NCI-H510A treated with DMSO at 0.1 percent for 48 hours (cell line): ENCODE measurements at places on chromosomes 5 and 9.

GRCh38 chr9:123048748-123049147, 15.3 kb downstream of the GPR21 start:
- DNase-seq, result no peak

- peak; percentile 14 for DNase-seq
Measured at GRCh38 chr5:150497274-150497988, 10.5 kb upstream of the NDST1 start.

DNA sequence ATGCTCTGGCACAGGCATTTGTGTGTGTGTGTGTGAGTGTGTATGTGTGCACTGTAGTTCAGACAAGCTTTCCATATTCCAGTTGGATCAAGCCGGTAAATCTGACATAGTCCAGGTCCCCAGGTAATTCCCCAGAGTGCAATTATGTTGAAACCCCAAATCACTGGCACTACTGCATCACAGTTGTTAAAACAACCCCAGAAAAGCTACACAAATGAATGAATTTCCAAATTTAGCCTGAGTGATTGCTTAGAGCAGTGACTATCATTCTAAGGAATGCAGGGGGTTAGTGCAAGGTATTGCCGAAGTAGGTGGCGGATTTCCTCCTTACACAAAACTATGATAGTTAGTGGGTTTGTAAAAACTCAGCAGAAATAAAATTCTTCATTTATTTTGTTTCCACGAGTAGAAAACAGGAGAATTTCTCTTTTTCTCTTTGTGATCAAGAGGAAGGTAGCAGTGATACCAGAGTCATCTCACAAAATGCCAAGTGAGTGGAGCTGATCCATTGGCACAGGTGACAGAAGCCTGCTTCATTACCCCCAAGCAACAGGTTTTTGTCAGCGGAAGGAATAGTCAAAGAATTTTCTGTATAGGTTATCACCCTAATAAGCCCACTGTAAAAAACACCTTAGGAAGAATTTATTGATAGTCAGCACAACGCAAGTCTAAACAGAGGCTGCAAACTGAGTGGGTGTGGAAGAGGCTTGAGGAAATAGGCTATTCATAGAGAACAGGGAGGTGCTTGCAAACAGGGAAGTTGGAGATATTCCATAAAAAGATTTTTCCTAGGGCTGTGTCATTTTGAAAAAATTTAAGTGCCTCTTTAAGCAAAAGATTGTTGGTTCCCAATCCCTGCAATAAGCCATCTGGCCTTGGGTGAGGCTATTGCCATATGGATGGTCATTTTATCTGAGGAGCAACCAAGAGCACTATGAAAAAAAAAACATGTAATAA, 385.1 kb downstream of the CHSY3 start:
- no peak for DNase-seq

DNA sequence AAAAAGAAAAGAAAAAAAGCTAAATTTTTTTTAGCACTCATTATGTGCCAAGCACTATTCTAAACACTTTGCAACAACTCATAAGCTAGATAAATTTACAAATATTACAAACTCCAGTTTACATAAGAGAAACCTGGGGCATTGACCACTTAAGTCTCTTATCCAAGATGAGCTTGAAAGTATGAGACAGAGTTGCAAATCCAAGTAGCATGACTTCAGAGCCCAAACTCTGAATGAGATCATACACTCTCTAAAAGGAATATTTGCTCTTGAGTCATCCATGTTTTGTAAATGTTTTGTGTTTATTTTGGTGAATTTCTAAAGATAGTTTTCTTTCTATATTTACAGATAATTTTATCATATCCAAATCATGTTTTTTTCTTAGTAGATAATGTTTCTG, 4.0 kb upstream of the SHOC1 start:
- DNase-seq, result no peak

- no peak for DNase-seq
Measured at GRCh38 chr5:73250645-73251044, 77.7 kb downstream of the TMEM174 start.

DNA sequence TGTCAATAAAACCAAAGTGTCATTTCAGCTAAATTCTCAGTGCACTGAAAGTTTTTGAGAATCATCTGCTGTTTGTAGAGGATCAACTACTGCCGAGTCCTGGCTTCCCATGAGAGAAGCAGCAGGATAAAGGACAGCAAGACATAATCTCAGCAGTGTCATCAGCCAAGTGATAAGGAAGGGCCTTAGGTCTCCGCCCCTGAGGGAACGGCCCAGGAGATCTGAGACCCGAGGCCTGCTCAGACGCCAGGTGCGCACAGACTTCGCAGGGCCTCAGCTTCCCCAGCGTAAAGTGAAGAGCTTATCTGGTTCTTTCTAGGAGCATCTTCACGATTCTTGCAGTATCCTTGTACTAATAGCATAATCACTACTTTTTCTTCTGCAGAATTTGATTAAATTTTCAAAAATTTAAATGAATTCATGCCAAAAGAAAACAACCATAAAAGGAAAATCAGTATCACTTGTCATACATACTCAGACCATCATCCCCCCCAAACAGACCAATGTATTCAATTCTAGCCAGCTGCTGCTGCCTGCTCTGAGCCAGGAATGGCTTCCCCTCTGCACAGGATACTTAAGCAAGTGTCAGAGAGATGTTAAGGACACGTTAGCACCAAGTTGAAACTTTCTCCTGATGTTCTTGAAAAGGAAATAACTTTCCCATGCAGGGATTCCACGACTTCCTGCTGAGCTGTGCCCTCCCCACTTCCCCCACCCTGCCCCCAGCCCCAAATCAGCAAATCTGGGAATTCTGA, 2.2 kb downstream of the GFPT2 start:
- no peak for DNase-seq

DNA sequence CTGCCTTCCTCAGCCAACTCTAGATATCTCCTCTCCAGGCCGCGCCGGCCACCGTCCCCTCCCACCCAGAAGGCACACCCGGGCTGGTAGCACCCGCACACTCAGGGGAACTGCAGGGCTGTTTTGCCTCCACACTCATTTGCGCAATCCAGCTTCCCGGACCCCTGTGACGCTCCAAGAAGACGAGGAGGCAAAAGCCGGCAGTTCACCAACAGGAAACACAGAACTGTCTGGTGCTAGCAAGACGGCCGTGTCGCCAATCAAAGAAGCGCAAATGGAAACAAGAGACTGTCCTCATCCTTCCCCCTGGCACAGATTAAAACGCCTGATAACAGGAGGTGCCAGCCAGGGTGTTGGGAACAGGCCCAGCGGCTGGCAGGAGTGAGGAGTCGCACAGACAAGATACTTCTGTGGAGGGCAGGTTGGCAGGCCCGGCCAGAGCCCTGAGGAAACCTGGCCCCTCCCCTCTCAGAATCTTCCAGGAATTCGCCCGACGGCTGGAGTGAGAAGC, 7.8 kb downstream of the AGPAT2 start:
- DNase-seq, result peak; percentile 39

DNA sequence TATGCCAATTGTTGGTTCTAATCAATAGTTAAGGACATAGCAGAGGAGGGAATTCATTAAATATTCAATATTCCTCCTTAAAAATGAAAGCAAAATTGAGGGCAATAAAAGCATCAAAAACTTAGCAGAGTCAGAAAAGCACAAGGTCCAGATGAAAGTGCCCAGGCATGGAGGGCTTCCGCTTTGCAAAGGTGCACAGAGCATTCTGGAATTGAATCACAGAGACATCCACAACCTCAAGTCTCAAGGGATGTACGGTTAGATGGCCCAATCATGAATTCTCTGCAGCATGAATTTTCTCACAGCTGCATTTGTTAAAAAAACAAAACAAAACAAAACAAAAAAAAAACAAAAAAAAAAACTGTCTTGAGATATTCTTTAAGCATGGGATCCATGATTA, 253.7 kb downstream of the SPOCK1 start:
- DNase-seq, result no peak

- DNase-seq, result no peak
Measured at GRCh38 chr5:133114166-133114932, 62.5 kb downstream of the HSPA4 start.

DNA sequence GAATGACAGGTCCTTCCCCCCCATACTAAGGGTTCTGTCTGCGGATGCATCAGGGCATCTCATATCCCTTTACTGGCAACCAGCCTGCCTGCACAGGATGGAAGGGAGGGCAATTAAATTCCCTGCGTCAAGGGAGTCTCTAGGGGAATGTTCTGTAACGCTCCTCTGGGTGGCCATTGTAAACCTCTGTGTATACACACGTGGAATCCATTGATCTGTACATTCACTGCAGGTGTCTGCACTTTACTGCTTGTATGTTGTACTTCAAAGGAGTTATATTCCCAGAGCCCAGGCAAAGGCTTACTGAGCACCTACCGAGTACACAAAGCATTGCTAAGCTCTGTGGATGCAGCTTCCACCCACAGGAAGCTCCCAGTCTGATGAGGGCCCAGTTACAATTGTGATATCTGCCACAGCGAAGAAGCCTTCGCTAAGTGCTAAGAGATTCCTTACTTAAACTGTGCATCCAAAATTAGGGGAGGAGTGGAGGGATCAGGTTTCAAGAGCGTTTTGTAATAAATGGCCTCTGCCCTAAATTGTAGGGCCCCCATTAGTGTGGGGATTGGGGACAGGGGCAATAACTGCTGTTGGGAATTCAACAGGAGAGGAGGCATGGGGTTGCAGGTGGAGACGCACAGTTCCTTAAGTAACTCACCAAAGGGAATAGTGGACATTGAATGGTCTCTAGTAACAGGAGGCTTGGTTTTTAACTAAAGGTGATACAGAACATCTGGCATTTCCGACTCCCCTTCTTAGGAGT, 1.5 kb upstream of the RETREG1 start:
- peak; percentile 24 for DNase-seq

DNA sequence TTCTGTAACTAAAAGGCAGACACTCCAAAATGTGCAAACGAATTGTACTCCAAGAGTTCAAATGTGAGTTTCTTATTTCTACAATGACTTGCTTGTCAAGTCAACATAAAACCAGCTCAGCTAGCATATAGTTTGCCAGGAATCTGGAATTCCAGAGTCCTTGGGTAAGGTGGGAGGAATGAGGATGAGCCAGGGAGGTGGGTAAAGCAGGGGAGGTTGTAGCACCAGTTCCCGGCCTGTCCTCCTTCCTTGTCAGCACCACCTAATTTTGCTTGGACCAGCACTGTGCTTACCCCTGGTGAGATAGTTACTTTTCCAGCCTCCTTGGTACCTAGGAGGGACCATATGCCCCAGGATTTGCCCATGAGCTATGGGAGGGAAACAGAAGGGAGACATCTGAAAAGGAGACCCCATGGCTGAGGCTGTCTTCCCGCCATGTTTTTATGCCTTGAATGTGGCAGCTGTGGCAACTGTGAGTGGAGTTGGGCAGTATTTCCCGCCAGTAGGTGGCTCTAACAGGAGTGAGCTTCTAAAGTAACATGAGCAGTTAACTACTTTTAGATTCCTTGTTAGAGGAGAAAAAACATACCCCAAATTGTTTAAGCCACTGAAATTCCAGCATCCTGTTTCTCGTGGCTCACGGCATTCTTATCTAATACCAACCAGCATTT, 302.5 kb downstream of the TENT4A start:
- no peak for DNase-seq

- DNase-seq, result no peak
Measured at GRCh38 chr5:33330992-33331391, 109.8 kb upstream of the TARS1 start.

DNA sequence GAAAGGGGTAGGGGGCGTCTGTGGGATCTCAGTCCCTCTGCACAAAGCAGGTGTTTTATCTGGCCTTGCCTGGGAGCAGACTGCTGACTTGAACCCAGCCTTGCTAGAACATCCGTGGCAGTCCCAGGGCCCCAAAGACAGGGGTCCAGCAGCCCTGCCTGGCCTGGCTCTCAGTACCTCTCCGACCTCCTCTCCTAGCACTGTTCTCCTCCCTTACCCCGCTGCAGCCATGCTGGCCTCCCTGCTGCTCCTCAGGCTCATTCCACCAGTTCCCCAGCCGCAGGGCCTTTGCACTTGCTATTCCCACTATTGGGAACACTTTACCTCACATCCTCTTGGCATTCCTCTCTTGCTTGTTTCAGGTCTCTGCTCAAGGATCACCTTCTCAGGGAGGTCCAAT, 45.2 kb downstream of the DUSP1 start:
- DNase-seq, result no peak

- DNase-seq, result peak; percentile 15
Measured at GRCh38 chr9:129568560-129569501, 52.1 kb downstream of the C9orf50 start.

GRCh38 chr9:123438321-123438720, 82.3 kb downstream of the CRB2 start:
- DNase-seq, result no peak

GRCh38 chr9:114050646-114051045, 27.5 kb downstream of the AMBP start:
- DNase-seq, result no peak
